ENCODE measurements at places on chromosomes 2 and 18. TPM values are rescaled to one million over a fixed set of nuclear protein-coding genes. Genes with fewer than 3 reads are reported as not detected.

The ARL4C gene
- total RNA-seq: 5.6 TPM

The PROKR1 gene
- not detected for total RNA-seq

The RSAD2 gene
- total RNA-seq: not detected

The RTP5 gene
- total RNA-seq: not detected

The CGREF1 gene
- 28.2 TPM for total RNA-seq

The ACMSD gene
- total RNA-seq: not detected

The COL3A1 gene
- total RNA-seq: 10,579 TPM

The TRABD2A gene
- 1.1 TPM for total RNA-seq

The AMER3 gene
- not detected for total RNA-seq

The SATB2 gene
- total RNA-seq: 1.3 TPM

The FOXI3 gene
- not detected for total RNA-seq

The COLEC11 gene
- 25.6 TPM for total RNA-seq

The TAF1B gene
- 13.9 TPM for total RNA-seq

The ABCG8 gene
- total RNA-seq: not detected

The AFTPH gene
- 7.2 TPM for total RNA-seq

The ASB18 gene
- total RNA-seq: not detected

The RND3 gene
- 53.6 TPM for total RNA-seq

The ZC3H6 gene
- total RNA-seq: 1.5 TPM

The CLIP4 gene
- total RNA-seq: 28.8 TPM

The FAP gene
- total RNA-seq: 12.8 TPM
